ENCODE measurements at places on chromosomes 16 and 17.

GRCh38 chr17:49435671-49436029 is 21.0 kb upstream of the PHB1 start:
- DNase-seq = no peak

GRCh38 chr16:56262148-56262547 is 70.9 kb downstream of the GNAO1 start:
- no peak for DNase-seq

GRCh38 chr17:67632141-67632540 is 85.6 kb upstream of the NOL11 start:
- no peak for DNase-seq

GRCh38 chr17:14768923-14769322 is 468.0 kb downstream of the HS3ST3B1 start:
- no peak for DNase-seq

DNA sequence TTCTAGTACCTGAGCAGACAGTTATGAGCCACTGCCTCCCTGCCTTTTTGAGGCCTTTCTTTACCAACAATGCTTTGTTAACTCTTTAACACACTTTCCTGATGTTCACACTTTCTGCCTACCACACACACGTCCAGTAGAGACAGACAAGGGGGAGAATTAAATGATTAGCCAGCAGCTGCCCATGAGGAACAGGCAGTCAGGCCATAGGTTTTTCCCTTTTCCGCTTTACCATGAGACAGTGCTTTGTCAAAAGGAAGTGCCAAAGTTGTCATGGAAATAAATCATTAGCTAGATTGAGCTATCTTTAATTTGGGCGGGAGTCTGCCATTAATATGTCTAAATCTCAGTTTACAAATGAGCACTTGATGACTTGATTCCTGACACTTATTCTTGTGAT is 102.1 kb downstream of the PITPNC1 start:
- DNase-seq = no peak

DNA sequence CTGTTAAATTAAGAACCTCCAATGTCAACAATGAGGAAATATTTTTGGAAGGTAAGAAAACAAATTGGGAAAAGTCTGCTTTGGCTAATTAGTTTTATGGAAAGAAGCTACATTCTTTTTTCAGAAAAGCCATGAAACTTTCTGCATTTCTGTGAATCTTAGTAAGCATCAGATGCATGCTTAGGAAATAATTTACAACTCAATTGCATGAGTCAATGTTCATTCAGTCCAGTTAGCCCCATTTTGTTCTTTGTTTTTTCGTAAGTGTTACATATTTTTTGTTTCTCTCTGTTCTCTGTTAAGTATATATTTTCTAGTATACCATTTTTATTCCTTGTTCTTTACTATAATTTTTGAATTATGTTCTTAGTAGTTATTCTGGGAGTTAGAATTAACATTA is 195.2 kb upstream of the KIF2B start:
- no peak for DNase-seq

Data from cortex of kidney (tissue), 1 donor.